Head of caudate nucleus (tissue), 42 donors: ENCODE measurements at places on chromosomes 2 and 18.

GRCh38 chr2:46722142-46722541, 193.5 kb downstream of the MCFD2 start:
- DNase-seq: no peak

DNA sequence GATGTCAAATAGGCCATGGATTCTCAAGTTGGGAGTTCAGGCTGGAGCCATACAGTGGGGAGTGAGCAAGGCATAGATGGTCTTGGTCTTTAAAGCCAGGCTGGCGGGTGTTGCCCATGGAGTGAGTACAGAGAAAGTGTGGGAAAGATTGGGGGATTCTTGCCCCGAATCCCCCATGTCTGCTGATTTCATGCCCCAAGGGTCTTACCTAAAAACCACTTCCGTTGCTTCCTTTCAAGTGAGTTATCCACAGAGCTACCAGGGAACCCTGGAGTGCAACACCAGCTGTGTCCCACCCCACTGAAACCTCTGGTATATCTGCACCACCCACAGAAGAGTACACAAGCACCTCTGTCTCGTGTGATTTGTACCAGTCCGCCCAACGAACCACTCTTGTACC, 31.4 kb downstream of the FHOD3 start:
- DNase-seq: no peak

GRCh38 chr2:144713410-144713809, 193.5 kb upstream of the ZEB2 start:
- DNase-seq: no peak

- DNase-seq: no peak
Measured at GRCh38 chr2:88024509-88024908, 8.2 kb upstream of the RNU2-63P start.

DNA sequence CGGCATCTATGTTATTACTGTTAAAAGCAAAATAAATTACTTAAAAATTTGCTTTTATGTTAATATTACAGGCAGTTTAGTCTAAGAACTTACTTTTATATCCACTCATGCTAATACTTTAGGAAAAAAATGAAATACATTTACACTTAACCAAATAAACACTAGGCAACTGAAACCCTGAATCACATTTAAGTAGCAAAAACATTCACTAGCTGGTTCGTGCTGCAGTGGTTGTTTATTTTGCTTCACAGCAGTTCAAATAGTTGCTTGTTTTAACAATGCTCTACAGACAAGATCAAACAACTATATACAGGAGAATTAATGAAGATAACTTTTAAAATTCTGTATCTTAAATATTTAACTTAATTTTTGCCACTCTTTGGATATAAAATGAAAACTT, 60.8 kb downstream of the ABCG8 start:
- no peak for DNase-seq
